ENCODE measurements at places on chromosomes 13 and 19.

- no peak for DNase-seq
Measured at GRCh38 chr13:27751953-27752532, 40.2 kb upstream of the GSX1 start.

DNA sequence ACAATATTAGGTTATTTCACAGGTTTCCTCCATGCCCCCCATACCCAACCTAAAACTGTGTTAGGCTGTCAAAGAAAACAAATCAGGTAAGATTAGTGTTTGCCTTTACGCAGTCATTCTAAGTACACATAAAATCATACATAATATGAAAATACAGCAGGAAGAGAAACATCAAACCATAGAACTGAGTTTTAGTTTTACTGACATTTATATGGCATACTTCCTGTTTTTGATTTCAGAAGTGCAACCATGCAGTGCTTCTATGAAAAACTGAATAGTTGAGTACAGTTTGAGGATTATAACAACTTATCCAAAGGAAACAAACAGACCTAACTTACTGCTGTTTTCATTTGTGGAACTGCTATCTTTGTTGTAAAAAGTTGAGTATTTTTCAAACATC is 91.3 kb downstream of the KCNRG start:
- no peak for DNase-seq

- DNase-seq = no peak
Measured at GRCh38 chr19:50430888-50431342, 1.8 kb upstream of the MYBPC2 start.

GRCh38 chr19:40147693-40148347 is 43.4 kb upstream of the MAP3K10 start:
- no peak for DNase-seq

- DNase-seq = peak; percentile 36
Measured at GRCh38 chr13:43054803-43055802, 31.7 kb downstream of the DNAJC15 start.

GRCh38 chr13:60324131-60324530 is 72.9 kb upstream of the TDRD3 start:
- no peak for DNase-seq

GRCh38 chr13:105016266-105016665 is 1519.2 kb downstream of the EFNB2 start:
- no peak for DNase-seq

GRCh38 chr13:19607523-19608078 is 25.9 kb upstream of the MPHOSPH8 start:
- no peak for DNase-seq

DNA sequence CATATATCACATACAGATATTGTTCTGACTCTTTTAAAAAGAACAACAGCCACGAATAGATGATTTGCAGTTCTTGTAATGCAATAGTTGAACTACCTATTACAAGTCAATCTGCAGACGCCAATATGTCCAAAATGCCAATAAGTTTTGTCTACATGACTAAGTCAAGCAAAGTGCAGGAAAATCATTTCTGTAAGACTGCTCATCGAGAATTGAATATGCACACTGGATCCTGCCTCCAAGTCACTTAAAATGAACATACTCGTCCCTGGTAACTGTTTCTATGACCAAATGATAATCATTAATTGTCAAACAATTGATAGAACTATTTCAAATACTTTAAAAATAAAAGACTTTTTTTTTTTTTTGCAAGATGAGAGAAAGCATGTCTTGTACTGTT is 375.6 kb downstream of the ITGBL1 start:
- DNase-seq = no peak

DNA sequence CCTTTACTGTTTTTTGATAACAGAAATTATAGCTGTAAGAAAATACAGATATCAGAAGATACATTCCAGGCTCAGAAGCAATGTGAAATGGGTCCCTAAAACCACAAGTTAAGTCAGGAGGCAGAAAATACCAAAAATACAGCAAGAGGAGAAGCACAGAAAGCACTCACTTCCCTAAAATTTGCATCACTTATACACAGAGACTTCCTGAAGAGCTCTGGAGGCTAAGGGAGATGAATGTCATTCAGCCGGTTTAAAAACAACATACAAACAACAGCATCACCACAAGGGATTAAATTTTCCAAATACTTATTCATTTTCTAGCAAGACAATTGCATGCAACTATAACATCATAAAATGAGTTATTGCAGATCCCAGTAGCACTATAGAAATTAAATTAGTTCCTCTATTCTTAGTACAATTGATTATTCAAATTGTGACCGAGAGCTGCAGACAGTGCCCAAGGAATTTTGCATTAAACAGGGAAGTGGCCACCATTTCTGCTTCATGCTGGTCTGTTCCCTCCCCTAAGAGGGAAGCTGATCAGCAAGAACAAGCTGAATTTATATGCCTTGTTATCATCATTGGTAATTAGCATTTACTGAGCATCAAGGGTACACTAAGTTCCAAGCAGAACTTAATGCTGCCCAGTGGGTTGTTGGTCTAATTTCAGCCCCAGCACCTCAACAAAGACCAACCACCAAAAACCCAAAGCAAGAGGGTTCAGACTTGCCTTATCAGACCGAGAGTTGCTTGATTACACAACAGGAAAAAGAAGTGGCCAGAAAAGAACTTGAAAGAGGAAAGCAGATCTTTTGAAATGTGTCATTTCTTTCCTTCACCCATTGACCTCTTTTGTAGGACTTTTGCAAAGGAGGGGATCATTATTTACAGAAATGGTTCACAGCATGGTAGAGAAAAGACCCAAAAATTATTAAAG is 140.7 kb downstream of the KCTD12 start:
- no peak for DNase-seq

DNA sequence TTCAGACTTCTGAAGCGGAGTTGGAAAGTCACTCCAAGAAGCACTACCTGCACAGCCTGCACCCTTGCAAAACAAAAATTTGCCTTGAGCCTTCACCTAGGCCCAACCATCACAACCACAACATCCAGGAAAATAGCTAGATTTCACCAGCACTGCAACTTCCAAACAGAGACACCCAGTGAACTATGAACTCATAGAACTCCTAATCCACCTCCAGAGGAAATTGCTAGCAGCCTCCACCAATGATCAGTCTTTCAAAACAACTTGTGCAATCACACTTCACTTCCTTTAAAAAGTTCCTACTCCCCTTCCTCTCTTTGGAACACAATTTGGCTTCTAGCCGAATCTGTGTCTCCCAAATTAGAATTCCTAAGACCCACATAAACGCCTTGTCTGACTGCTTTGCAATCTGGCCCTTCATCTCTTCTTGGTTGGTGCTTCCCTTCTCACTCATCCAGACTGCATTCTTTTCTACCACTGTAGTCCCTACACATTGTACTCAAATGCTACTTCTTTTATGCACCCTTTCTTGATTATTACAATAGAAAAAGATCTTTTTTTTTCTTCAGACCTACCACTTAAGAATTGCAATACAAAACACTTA is 489.2 kb upstream of the ARGLU1 start:
- DNase-seq = no peak

DNA sequence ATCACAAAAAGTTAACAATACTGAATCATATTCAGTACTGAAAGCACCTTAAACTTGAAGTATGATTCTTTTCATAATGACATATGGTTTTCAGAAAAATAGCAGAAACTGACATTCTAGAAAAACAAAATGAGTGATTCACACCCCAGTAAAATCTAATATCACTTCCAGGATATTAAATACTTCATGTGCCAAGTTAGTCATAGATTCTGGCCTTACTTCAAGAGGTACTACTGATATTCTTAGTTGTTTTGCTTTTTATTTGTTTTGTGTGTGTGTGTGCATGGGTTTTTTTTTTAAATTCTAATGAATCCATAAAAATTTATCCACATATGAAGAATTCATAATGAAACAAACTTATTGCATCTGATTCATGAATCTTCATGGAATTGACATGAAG is 207.9 kb upstream of the UFM1 start:
- DNase-seq = no peak

- no peak for DNase-seq
Measured at GRCh38 chr19:10643968-10644259, 10.2 kb upstream of the ILF3 start.

- DNase-seq = no peak
Measured at GRCh38 chr13:30410705-30411125, 11.6 kb upstream of the UBE2L5 start.

DNA sequence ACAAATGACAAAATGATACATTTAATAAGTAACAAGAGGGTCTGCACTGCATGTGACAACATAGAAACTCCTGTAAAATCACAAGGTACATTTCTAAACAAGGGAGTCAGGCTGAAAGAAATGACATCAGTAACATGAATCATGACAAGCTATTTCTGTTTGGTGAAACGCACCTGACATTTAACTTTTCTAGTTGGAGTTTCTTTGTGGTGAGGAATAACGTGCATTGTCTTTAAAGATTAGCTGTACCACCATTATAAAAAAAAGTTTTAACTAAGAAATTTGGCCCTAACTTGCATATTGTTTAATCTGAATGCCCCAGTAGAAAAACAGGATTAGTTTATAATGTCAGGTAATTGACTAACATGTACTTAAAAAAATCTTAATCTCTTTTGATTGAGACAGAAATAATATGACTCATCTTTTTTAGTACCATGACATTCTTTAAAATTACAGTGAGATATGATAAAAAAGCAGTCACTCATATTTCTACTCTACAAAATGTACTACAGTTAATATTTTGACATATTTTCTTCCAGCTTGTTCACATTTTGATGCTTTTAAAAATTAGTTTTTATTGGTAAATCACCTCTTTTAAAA is 418.2 kb downstream of the KLF12 start:
- DNase-seq = no peak

DNA sequence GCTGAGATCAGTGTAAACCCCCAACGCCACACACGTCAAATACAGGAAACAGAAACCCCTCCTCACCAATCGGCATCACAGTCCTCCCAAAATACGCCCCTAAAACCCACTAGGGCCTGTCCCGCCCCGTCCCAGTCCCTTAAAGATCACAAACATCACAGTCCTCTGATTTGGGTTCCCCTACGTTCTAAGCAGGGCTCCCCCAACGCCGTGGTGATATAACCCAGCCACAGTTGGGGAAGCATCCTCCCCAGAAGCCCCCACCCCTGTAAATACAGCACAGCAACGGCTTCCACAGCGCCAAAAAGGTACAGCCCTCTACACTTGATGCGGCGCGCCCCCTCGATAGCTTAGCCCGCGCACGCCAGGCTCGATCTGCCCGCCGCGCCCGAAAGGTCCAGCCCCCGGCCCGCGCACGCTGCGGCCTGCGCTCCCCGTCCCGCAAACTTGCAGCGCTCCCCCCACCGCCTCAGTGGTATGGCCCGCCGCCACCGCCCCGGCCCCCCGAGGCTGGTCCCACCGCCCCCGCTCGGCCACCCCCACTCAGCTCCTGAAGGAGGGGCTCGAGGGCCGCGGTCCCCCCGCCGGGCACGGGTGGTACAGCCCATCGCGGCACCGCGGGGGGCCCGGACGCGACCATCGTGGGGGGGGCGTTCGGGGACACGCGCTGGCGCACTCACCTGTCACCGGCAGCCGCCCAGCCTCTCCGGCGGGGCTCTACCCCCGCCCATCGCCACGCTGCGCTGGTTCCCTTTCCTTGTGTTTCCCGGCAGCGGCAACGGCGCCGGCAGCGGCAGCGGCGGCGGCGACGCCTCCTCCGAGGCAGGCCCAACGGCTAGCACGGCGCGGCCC is at the start of gene AKT2:
Gene AKT2, minus strand, starts transcription at position 845 of the 852 bp plus-strand sequence. CDS start 20,078 bp downstream, outside the sequence.
- DNase-seq = no peak

- no peak for DNase-seq
Measured at GRCh38 chr13:72463561-72463960, 263.9 kb downstream of the MZT1 start.

GRCh38 chr13:80486402-80486801 is 145.5 kb upstream of the SPRY2 start:
- no peak for DNase-seq

- no peak for DNase-seq
Measured at GRCh38 chr19:49884109-49884508, 6.6 kb downstream of the TBC1D17 start.
